ENCODE measurements at places on chromosomes 2 and 18.

- ATAC-seq: no peak
Measured at GRCh38 chr2:37976411-37976810, 51.3 kb downstream of the RMDN2 start.

- no peak for ATAC-seq
Measured at GRCh38 chr2:37892436-37893114, 32.5 kb upstream of the RMDN2 start.

GRCh38 chr2:19857100-19857499, 44.7 kb downstream of the TTC32 start:
- ATAC-seq: no peak

GRCh38 chr2:166060191-166060590, 67.6 kb downstream of the SCN1A start:
- ATAC-seq: no peak

DNA sequence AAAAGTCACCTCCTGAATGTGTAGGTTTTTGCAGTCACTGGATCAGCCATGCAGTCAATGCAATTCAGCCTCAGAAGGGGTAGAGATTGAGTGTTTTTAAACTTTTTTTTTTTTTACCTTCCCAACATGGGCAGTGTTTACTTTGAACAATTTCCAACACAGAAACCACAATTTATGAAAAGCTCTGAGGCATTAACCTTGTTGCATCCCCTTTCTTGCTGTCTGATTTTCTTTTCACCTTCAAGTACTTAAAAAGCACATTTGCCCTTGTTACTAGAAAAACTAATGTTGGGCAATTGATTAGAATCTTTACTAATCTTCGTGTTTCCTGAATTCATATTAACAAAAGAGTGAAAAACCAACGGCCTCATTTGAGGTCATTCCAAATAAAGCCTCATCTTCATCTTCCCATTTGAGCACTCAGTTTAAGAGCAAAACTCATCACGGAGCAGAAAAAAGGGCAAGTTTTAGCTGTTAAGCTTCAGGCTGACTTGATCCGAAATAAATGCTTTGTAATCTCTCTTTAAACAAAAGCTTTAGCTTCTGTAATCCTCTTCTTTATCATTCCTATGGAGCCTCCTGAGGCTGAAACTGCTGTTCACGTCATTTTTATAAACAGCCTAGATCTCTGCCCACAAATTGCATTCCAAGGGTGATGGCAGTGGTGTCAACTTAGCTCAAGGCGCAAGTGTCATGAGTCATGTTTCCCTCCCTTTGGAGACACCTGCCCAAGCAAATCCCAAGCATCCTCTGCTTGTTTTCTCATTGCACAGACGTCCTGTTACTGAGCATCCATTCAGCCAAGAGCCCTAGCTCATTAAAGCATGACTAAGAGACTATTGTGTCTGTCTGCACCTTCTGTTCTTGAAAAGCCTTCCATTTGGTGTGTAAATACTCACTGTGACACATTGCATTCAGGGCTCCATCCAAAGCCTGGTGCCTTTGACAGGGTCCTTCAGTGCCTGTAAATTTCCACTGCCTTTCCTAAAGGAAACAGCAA, 107.7 kb downstream of the HNMT start:
- ATAC-seq: no peak

GRCh38 chr2:8162552-8162951, 519.3 kb upstream of the ID2 start:
- no peak for ATAC-seq

DNA sequence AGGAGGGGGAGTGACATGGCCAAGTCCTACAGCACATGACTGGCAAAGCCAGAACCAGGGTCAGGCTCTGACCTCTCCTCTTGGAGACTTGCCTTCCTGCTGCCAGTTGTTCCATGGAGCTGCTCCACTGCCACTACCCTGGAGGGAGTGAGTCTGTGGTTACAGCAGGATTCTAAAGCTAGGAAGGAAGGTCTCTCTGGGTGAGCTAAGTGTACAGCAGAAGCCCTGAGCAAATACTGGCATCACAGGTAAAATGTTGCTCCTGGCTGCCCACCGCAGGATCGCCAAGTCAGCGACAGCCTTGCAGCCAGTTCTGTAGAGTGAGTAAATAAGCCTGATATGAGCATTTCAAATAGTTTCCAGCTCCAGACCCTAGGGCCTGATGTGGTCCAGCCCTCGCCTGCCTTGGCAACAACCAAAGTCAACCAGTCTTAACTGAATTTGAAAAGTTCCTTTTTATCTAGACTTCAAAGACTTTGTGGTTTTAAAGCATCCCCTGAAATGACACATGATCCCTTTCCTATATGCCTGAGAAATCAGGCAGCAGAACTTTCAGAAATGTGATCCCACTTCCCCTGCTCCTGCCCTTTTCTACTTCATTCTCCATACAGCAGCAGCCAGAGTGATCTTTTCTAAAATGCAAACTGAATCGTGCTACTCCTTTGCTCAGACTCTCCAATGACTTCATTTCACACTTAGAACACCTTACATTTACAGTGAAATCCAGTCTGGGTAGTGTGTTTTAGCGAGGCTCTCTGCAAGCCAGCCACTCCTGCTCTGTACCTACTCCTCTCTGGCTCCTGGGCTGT, 114.3 kb downstream of the MGAT5 start:
- ATAC-seq: no peak

- ATAC-seq: no peak
Measured at GRCh38 chr18:35343488-35343935, 708 bp downstream of the ZNF24 start.

DNA sequence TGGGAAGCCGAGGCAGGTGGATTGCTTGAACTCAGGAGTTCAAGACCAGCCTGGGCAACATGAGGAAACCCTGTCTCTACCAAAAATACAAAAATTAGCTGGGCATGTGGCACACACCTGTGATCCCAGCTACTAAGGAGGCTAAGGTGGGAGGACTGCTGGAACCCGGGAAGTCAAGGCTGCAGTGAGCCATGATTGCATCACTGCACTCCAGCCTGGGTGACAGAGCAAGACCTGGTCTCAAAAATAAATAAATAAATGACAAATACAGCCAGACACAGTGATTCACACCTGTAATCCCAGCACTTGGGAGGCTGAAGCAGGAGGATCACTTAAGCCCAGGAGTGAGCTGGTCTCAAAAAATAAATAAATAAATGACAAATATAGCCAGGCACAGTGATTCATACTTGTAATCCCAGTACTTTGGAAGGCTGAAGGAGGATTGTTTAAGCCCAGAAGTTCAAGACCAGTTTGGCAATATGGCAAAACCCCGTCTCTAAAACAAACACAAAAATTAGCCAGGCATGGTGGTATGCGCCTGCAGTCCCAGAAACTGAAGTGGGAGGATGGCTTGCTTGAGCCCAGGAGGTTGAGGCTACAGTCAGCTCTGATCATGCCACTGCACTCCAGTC, 6.2 kb downstream of the KANSL3 start:
- ATAC-seq: no peak

- peak; percentile 95 for ATAC-seq
Measured at GRCh38 chr2:206981739-206982340, 42.5 kb downstream of the CPO start.

- ATAC-seq: no peak
Measured at GRCh38 chr18:59835605-59836379, 64.0 kb upstream of the PMAIP1 start.

GRCh38 chr18:48308027-48308635, 101.1 kb downstream of the ZBTB7C start:
- ATAC-seq: no peak

DNA sequence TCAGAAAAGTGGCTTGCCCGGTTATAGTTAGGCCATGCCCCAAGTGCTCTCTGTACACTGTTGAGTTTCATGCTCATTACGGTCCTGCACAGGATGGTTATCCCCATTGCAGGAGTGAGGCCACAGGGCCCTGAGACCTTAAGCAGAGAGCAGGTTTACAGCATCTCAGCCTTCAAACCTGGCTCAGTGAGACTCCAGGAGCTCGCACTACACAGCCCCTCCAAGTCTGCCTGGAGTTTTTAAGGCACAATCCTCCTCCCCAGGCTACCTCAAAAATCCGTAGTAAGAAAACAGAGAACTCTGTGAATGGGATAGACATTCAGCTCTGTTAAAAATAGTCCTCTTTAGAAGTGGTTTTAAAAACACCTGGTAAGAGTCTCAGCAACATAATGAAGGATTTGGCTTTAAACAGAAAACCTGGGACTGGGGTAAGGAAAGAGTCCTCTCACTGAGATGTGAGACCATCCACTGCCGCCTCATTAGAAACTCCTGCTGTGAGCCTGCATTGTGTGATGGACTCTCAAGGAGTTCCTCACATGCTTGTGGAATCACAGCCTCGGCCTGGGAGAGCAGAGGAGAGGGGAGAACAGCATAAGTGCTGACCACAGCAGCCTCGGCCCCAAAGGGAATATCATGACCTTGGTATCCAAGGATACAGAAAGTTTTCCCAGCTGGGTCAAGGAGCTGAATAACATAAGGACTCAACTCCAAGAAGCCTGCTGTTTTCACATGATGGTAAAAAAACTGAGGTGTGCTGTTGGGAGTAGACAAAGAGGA, 214.8 kb downstream of the ATAD2B start:
- no peak for ATAC-seq

- ATAC-seq: no peak
Measured at GRCh38 chr2:161988589-161988988, 85.4 kb downstream of the DPP4 start.

DNA sequence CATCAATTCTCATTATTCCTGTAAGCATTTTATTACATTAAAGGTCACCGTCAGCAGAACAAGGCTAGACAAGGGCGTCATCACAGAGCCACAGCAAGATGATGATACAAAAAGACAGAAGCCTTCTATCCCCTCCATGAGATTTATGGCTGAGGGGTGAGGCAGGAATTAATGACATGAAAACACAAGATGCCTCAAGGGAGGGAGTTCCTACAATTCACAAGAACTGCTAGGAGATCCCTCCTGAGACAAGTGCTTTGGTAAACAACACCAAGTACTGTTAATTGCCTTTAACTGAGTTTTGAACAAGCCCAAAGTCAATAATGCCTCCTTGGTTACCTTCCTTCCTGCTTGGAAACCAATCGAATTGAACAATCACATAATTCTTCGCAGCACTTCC, 14.1 kb downstream of the ADD2 start:
- ATAC-seq: peak; percentile 94

DNA sequence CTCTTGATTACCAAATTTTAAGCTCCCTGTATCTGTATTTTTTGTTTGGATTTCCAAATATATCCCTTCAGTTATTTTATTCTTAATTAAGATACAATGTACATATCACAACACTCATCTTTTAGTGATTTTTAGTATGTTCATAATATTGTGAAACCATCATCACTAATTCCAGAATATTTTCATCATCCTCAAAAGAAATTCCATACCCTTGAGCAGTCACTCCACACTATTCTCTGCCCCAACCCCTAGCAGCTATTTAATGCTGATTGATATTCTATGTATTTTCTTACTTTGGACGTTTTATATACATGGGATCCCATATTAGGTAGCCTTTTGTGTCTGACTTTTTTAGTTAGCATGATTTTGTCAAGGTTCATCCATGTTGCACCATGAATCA, 127.4 kb upstream of the SLC8A1 start:
- ATAC-seq: no peak

- ATAC-seq: no peak
Measured at GRCh38 chr2:137865954-137866540, 98.2 kb upstream of the HNMT start.

- ATAC-seq: no peak
Measured at GRCh38 chr18:13076886-13077285, 85.7 kb downstream of the CEP192 start.

DNA sequence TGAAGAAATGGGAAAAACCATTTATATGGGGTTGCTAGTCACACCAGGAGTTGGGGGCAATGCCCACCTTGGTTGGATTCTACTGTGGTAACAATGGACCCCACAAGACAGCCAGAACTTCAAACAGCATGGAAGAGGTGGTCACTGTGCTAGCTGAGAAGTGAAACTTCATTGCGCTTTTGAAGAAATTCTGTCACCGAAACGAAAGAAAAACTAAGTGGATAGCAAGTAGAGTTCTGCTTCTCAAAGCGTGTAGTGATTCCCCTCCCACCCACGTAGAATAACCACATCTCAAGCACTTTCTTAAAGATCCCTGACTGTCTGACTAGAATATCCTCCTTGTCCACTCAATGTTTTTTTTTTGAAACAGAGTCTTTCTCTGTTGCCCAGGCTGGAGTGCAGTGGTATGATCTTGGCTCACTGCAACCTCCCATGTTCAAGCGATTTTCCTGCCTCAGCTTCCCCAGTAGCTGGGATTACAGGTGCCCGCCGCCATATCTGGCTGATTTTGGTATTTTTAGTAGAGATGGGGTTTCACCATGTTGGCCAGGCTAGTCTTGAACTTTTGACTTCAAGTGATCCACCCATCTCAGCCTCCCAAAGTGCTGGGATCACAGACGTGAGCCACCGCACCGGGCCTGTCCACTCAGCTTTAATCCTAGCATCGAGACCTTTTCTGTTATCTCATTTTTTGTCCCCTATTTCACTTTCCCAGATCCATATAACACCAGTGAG, 30.1 kb upstream of the CCL20 start:
- no peak for ATAC-seq

All from motor neuron (in vitro differentiated cells).